Activated T-helper 1 cell treated with Interleukin-2 at 50 U/mL for 16 hours (primary cell): ENCODE measurements at places on chromosomes 12 and 14.

DNA sequence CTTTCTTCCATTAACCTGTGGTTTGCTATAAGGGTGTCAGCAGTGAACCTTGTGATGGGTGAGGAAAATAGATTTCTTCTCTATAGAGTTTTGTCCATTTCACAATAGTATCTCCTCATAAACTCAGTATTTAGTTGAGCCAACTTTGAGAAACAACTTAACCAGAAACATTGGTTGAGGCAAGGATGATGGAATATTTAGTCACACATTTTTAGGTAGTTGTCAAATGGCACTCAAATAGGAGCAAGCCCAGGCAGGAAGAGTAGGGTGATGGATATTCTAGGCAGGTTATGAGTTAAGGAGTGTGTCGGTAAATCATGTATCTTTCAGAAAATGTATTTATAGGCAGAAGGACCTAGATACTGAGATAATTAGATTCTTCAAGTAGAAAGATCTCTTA lies 1267.6 kb downstream of the SLC16A7 start:
- no peak for DNase-seq

GRCh38 chr12:1456885-1457284 lies 137.5 kb downstream of the FBXL14 start:
- DNase-seq = no peak

GRCh38 chr14:63432228-63432627 lies 110.9 kb downstream of the PPP2R5E start:
- no peak for DNase-seq

DNA sequence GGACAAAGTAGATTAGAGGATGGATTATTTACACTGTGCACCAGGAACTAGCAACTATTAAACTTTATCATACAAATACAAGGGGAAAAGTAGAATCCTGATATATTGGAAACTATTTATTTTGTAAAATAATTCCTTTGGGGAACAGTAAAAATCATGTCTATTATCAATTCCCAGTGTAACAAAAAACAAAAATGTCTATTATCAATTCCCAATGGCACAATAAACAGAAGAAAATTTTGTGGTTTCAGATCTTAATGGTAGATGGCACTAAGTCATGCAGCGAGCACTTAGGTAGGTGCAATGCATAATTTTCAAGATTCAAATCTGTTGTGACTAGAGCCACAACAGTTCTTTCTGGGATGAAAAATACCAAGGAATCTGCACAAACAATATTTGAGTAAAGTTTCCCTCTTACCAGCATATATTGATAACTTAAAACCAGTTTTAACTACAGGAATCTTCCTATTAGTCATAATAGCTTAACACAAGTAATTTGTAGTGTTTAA lies 13.7 kb downstream of the CFL2 start:
- no peak for DNase-seq

DNA sequence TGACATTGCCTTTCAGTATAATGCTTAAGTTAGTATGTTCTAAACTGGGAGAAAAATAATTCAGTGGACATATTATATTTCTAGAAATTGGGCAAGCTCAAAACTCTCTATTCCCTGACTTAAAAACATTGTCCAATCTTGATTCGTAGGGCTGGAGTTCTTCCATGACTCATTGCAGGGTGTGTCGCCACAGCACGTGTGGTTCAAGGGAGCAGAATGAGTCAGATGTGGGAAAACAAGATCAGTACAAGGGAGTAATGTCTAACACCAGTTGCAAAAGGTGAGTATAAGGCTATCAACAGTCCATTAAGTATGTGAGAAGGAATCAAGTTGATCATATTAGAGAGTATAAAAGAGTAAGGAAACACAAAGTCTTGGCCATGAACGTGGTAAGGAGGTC lies 887.0 kb downstream of the TMTC2 start:
- DNase-seq = no peak

DNA sequence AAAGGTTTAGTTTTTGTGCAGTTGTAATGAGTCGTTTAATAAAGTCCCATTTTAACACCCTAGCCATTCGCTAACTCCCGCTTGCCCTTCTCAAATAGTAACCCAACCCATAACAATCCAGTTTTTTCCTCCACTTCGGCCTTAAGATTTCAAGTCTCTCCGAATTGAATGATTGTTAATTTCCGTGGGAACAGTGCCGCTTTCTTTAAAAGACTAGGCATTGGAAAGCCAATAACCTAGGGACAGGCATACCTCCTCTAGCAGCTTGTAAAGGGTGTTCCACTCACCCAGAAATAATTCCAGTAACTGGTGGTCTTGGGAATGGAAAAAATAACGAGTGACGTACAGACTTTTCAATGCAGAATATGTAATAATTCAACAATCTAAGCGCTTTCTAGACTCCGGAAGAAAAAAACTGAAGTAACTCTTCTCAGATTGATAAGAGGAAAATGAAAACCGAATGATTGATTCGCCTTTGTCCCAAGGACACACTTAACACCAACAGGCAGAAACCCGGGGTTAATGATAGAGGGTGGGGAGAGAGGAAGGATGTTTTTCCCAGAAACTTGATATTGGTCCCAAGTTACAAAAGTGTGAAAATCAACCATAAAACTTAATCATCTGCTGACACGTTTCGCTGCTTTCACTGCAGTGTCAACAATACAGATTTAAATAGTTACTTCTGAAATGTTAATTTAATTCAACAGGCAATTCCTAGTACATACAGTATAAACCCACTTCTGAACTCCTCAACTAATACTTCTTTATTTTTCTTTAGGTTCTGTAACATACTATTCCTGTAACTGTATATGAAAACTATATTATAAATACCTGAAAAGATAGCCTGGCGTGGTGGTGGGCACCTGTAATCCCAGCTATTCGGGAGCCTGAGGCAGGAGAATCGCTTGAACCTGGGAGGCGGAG lies 1.0 kb upstream of the SINHCAF start:
- no peak for DNase-seq

GRCh38 chr12:41992022-41992421 lies 152.7 kb downstream of the GXYLT1 start:
- no peak for DNase-seq

GRCh38 chr12:32149489-32149888 lies 42.8 kb downstream of the BICD1 start:
- DNase-seq = no peak

DNA sequence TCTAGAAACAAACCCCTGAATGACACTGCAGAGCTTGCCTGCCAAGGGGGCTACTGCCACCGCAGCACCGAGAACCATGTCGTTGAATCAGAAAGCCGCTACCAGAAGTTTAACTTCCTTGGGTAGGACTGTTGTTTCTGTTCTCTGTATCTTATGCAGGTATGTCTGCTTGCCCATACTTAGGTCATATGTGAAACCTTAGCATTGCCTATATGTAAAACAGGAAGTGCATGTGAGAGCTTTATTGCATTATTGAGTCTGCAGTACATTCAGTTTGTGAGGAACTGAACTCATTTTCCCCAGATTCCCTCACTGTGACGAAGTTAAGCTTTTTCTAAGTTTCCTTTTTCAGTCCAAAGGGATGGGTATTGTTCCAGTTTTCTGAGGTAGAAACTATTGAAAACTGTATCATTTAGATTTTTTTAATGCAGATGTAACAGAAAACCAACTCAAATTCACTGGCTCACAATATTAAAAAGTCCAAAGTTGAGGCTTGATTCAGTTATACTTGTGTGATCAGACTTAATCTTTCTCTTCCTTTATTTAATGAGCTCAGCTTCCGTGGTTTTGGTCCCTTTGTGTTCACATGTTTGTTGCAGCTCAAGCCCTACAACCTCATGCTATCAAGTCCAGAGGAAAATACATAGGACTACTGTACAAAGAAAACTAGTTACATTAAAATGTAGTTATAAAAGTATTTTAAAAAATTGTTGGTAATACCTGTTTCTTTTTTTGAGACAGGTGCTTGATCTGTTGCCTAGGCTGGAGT lies 6.9 kb downstream of the FBXO34 start:
- DNase-seq = no peak

- no peak for DNase-seq
Measured at GRCh38 chr12:57816001-57816854, 2.3 kb downstream of the AVIL start.

DNA sequence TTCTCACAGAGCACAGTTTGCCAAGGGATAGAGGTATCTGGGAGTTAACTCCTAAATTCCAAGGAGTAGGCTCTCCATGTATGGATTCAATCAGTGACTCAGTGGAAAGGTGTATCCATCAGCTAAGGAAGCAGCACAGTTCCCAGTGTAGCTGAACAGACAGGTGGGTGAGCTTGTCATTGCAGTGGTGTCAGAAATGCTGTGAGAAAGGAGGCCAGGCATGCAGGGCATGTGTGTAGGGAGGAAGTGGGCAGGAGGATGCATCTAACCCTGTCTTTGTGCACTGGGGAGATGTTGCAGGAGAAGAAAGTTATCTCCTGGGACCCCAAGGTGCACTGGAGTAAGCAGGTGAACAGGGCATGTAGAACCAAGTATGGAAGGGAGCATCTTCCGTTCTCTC lies 539.0 kb downstream of the VRK1 start:
- no peak for DNase-seq

GRCh38 chr14:64645220-64645892 lies 58.9 kb upstream of the PLEKHG3 start:
- DNase-seq = no peak

DNA sequence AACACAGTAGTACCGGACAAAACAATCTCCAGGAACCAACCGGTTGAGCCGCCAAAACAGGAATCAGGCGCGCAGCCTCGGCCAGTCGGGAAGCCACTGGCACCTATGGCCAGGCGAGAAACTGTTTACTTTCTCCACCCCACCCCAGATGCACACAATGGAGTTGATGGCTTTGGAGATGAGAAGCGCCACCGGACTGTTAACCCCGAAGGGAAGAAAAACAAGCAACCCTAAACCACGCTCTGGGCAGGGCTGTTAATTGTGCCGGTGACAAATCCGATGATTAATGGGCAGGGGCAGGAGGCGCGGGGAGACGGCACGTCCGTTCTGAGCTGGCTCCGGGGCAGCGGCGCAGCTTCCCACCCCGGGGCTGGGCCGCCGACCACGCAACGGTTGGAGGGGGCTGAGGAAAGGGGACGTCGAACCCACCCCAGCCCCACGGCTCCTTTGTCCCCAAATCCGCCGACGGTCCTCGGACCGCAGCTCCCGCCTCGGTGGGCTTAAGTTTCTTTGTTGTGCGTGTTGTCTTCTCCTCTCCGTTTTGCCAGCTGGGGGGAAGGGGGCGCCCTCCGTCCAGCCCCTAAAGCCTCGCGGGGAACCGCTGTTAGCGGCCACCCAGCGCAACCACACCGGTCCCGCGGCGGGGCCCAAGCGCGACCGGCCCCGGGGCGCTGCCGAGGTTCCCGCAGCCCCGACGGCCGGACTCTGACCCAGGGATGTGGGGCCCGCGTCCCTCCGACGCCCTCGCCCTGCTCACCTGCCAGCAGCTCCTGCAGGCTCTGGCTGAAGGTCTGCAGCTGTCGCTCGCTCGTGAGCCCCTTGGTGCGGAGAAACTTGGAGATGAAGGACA lies 790 bp downstream of the BTG1 start:
- peak; percentile 25 for DNase-seq

DNA sequence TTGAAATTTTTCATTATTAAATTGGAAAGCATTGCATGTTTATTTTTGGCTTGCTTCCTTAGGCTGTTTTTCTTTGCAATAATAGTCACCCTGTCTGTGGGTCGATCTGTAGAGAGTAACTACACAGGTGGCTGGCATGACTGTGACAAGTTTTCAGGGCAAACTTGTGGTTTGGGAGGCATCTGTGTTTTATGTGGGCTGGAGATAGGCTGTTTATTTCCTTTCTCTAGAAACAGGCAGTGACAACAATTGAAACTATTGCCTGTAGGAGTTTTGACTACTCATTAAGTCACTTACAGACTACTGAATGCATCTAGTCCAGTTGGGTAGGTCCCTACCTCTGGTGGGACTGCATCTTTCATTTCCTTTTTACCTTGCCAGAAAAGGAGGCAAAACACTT lies 155.6 kb downstream of the DYRK2 start:
- peak; percentile 1 for DNase-seq

DNA sequence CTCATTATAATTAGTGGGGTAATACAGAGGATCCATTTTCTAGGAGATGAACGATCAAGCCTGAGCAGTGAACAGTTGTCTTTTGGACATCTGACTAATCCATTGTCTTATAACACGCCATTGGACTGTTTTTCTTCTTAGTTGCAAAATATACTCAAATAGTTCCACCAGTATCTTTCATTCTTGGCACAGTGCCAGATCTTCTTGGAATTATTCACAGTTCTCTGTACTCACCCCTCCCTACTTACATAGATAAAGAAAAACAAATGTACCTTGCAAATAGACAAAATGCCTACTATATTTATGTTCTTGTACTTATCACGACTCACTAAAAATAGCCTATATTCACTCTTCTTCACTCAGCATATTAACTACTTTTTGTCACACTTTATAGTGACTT lies 3.8 kb downstream of the CBLN3 start:
- no peak for DNase-seq

GRCh38 chr12:3592856-3593625 lies 102.0 kb downstream of the PRMT8 start:
- no peak for DNase-seq

GRCh38 chr14:89351221-89351515 lies 65.9 kb downstream of the FOXN3 start:
- DNase-seq = no peak

GRCh38 chr14:92461891-92462290 lies 51.7 kb upstream of the RIN3 start:
- no peak for DNase-seq

GRCh38 chr12:76206677-76207072 lies 122.2 kb upstream of the NAP1L1 start:
- DNase-seq = no peak

DNA sequence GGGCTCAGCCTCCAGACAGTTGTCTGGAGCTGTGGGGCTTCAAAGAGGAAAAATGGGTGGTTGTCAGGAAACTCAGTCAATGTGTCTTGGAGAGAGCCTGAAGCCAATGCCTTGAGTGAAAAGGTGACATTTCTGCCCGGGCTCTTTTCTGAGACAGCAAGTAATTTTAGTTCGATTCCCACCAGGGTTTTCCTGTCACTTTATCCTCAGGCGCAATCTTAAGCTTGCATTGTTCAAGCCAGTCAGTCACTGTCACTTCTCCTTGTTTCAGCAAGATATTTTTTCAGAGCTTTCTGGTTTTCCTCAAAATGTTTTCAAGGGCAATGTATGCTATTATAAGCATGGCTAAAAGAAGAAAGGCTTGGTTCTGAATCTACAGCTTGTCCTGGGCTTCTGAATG lies 404.7 kb upstream of the SEL1L start:
- no peak for DNase-seq

DNA sequence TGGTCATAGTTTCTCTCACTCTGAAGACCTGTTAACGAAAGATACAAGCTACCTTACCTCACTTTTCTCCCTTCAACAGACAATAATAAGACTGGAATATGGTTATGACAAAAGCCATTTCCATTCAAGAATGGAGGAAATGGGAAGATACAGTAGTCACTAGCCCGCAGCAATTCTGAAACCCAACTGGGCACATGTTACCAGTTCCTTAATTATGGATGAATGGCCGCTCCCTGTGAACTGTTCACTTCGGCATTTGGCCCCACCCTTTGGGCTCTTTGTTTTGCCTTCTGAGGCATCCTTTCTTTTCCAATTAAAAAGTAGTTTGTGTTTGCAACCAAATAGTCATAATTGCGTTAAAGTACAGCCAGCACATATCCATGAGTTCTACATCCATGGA lies 19.0 kb downstream of the TRHDE start:
- DNase-seq = no peak

GRCh38 chr12:15423629-15424028 lies 101.3 kb downstream of the PTPRO start:
- DNase-seq = no peak

GRCh38 chr14:32694795-32695449 lies 243.8 kb upstream of the NPAS3 start:
- no peak for DNase-seq

GRCh38 chr12:58557171-58557570 lies 363.1 kb downstream of the LRIG3 start:
- DNase-seq = no peak

GRCh38 chr14:103684471-103684870 lies 30.8 kb downstream of the XRCC3 start:
- DNase-seq = no peak
